Endothelial cell of umbilical vein (primary cell): ENCODE measurements at places on chromosomes 5 and 9. TPM values are rescaled to one million over a fixed set of nuclear protein-coding genes. Genes with fewer than 3 reads are reported as not detected.

DNA sequence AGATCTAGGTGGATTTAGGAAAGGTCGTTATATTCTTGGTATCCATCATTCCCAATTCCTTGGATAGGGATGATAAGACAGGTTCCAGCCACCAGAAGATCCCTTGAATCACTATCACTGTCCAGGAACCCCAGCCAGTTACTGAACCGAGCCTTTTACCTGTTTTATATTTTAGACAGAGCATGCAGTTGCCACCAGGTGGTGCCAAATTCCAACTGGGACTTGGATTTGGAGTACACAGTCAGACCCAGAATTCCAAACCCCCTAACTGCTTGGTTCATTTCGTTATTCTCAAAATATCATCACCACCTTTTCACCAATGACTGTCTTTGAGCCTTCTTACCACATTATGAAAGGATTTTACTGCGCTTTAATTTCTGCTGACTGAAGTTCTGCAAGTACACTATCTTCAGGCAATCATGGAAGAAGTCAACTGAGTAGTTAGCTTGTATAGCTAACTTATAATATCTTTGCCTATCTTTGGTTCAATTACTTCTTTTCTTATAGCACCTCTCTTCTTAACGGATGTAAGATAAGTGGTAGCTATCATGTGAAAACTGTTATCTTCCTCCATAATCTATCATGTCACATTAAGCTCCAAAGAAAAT, 191.8 kb downstream of the PRR16 start:
- DNase-seq: peak; percentile 19

GRCh38 chr5:107915176-107915812, 244.6 kb upstream of the EFNA5 start:
- no peak for DNase-seq

DNA sequence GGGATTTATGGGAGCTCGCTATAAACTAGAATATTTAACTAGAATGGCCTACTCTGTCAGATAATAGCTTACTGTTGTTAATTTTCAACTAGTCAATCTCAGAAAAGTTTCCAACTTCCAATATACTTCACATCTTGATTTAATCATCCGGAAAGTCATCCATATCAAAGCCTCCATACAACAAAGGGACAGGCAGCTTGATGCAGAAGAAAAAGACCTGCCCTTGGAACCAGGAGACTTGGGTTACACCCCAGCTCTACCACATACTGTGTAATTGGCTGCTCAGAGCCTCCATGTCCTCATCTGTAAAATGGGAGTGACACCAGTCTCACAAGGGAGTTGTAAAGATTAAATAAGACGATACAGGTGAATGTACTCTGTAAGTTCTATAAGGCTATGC, 1.9 kb downstream of the PTPN3 start:
- no peak for DNase-seq

- DNase-seq: no peak
These were observed 85.2 kb downstream of the GRAMD2B start for GRCh38 chr5:126508251-126508961.

GRCh38 chr5:17732351-17732923, 98.2 kb downstream of the TAF11L14 start:
- DNase-seq: no peak

Gene MLANA
- not detected in 2 replicates for total RNA-seq

Gene ECM2
- not detected in 2 replicates for total RNA-seq

Gene EGFL7
- 1,042 and 1,043 TPM in 2 replicates for total RNA-seq
